ENCODE measurements at places on chromosomes 2 and 18.

GRCh38 chr18:36309436-36310391, 12.2 kb downstream of the FHOD3 start:
- no peak for DNase-seq

DNA sequence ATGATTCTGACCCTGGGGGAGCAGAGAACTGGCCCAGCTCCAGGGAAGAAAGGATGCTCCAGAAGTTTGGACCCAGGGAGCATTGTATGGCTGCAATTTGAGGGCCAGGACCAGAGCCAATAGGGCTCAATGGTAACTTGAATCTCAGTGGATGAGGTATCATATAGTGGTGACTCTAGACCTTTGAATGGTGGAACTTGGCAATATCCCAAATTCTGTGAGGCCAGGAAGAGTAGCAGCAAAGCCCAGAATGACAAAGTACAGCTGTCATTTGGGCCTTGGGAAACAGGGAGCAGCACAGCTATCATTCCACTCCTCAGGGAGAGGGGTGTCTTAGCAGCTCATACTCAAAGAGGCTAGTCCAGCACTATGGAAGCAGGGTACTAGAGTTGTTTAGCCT, 332.9 kb upstream of the RBMS1 start:
- DNase-seq = no peak

- DNase-seq = no peak
Observed at GRCh38 chr18:45168866-45169600, 446.2 kb upstream of the SLC14A2 start.

- DNase-seq = no peak
Observed at GRCh38 chr18:3075491-3075890, 62.5 kb upstream of the LPIN2 start.

DNA sequence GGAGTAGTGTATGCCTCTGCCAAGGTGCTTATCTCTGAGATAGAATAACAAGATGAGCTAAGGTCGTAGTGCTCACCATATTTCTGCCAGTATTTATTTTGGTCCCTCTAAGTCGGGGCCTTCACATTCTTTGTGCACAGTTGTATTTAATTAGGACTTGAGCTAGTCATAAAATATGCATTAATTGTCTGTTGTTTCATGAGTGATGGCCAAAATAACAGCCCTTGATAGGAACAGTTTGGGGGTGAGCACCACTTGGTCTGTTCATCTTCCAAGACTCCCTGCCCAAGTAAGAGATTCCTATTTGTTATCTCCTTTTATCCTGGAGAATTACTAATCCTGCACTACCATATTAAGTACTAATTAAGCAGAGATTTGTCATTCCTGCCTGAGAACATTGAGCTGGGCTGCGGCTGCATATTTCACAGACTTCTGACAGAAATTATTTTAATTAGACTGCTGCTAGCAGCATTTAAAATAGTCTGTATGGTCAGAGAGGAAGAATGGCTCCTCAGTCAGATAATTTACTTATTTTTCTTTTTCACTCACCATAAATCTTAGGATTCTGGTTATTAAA, 435.1 kb downstream of the MTX2 start:
- no peak for DNase-seq

DNA sequence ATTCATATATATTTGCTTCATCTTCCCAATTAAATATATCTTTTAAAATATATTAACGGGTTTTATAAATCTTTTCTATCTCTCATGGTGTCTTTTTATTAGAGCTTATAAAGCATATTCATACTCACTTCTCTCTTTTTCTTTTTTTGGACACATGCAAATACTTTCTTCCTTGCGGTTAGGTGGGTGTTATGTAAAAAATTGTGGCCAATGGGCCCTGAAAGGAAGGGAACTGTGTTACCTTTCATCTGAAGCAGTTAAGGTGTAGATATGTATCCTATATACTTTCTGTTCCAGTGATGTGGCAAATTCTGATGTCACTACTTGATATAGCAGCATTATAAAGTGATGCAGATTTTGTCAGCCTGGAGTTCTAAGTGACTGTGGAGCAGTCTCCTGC, 714.5 kb downstream of the PLCL1 start:
- no peak for DNase-seq

GRCh38 chr2:14756981-14757657, 124.6 kb downstream of the LRATD1 start:
- no peak for DNase-seq
